Activated CD4-positive, alpha-beta memory T cell treated with anti-CD3 and anti-CD28 coated beads for 36 hours (primary cell): ENCODE measurements at places on chromosomes 6 and 20. TPM values are rescaled to one million over a fixed set of nuclear protein-coding genes. Genes with fewer than 3 reads are reported as not detected.

The RGS17 gene
- not detected for total RNA-seq

The AKAP7 gene
- total RNA-seq: 4.0 TPM

The EYA4 gene
- total RNA-seq: not detected

The LAMA5 gene
- total RNA-seq: 1.1 TPM

The NKAPL gene
- not detected for total RNA-seq

The DACT2 gene
- total RNA-seq: not detected

GRCh38 chr6:73585566-73586415 lies 65.0 kb upstream of the EEF1A1 start:
- DNase-seq: peak; percentile 45

DNA sequence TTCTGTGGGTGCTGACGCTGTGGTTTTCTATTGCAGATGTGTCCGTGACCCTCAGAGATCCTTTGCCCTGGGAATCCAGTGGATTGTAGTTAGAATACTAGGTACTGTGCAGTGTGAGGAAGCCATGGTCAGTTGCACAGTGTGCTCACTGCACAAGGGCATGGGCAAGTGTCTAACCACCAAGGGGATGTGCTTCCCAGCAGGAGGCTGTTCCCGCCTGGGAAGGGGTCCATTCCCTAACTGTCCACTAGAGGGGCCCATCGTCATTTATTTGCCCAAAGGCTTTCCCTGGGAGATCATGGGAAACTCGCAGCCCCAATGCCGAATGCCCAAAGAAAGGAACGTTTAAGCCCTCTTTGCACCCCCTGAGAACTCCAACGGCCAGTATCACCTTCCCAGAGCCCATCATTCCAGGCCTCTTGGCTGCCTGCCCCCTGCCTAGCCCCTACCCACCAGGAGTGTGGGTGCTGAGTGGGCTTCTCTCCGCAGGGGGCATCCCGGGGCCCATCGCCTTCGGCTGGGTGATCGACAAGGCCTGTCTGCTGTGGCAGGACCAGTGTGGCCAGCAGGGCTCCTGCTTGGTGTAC lies 26.2 kb downstream of the SLCO4A1 start:
- peak; percentile 45 for DNase-seq

DNA sequence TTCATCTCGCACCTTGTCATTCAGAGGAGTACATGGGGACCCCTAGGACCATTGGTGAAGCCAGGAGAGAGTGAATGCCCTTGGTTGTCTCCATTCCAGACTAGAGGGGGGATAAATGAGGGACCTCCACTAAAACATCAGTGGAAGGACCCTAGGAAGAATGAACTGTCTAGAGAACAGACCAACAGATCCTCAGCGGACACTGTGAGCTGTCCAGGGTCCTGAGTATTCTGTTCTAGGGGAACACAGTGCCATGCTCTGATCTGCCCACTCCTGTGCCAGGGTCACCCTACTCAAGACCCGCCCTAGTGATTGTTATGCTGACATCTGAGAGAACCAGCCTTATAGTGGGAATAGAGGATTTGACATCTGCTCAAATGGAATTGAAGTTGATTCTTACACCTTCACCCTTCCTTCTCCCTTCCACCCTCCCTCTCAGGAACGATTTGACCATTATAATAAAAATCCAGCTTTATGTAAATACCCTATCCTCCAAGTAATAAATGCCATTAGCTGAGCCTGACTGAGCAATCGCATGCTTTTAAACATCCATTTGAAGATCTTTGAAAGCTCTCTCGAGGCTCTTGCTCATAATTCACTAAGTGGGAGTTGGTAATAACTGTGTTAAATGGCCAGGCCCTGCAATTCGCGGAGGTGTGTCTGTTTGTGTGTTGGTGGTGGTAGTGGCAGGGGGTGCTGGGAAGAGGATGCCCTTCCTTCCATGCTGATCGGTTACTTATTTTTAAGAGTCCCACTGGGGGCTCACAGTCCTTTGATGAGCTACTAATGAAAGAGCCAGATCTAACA lies 43.6 kb upstream of the SLC32A1 start:
- peak; percentile 40 for DNase-seq

DNA sequence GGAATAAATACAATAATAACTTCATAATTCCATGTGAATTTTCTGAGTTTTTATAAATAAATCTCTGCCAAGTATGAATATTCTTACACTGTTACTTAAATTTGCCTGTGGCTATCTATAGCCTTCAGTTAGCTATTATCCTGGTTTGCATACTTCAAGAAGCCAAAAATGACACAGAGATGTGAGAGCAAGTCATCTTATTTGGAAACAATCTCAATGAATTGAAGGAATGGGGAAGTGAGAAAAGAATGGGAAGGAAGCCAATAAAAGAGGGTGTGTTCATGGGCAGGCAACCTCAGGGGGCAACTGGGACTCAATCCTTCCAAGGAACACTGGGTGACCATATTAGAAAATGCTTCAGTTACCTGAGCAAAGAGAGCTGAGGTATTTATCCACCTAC lies 9.9 kb downstream of the HAO1 start:
- no peak for DNase-seq

- no peak for DNase-seq
Measured at GRCh38 chr6:36737043-36737785, 39.6 kb downstream of the RAB44 start.

GRCh38 chr20:63951398-63952209 lies 4.6 kb downstream of the UCKL1 start:
- DNase-seq: no peak

DNA sequence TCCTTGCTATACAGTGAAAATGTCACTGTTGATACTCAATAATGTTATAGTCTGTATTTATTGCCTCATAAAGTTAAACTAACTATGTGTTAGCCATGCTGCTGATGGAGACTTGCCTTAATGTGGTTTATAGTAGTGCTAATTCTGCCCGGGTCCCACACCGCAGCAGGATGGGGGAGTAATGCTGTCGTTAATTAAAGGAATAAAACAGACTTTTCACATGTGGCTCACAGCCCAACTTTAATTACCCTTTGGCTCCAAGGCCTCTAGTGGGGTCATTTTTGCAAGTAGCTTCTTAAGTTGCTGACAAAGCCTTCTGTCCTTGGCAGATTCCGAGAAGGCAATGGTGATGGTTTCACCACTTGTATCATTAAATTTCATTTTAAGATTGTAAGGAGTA lies 634.3 kb downstream of the TBC1D32 start:
- DNase-seq: no peak

- DNase-seq: no peak
Measured at GRCh38 chr6:37127961-37128862, 41.7 kb upstream of the PIM1 start.

DNA sequence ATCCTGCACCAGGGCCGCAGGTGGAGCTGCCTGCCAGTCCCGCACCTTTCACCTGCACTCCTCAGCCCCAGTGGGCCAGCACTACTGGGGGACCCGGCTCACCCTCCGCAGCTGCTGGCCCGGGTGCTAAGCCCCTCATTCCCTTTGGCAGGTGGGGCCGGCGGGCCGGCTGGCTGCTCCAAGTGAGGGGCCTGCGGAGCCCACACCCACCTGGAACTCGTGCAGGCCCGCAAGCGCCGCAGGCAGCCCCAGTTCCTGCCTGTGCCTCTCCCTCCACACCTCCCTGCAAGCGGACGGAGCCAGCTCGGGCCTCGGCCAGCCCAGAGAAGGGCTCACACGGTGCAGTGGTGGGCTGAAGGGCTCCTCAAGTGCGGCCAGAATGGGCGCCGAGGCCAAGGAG lies 199.0 kb upstream of the HS3ST5 start:
- DNase-seq: no peak

DNA sequence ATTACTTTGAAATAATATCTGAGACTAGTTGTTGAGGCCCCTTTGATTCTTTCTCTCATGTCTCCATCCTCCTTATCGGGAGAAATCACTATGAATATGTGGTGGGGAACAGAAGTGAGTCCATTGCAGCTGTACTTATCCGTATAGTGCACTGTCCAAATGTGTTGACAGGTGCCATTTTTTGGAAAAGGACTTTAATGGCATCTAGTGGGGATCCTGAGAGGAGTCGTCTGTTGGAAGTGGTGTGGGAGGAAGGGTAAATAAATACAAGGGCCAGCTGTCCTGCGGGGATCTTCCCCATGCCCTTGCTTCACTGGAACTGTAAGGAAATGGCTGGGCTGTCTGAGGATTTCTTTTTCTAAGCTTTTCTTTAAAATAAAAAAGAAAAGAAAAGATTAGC lies 19.4 kb downstream of the TPX2 start:
- DNase-seq: no peak

- no peak for DNase-seq
Measured at GRCh38 chr6:134422426-134423231, 104.7 kb upstream of the SGK1 start.

- DNase-seq: no peak
Measured at GRCh38 chr6:25147223-25147622, 132.0 kb upstream of the CARMIL1 start.

DNA sequence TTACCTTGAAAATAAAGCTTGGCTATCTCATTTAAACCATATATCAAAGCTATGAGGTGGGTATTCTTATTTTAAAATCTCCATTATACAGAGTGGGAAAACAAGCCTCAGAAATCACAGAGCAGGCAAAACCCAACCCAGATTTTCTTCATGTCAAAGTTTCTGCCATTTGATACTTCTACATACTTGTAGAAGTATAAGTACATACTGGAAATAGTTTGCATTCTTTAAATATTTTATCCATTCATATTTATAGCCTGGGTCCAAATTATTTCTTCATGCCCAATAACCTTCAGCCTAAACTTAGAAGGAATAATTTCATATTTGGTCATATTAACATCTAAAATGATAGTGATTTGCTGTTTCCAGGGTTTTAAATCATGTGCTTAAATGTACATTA lies 61.8 kb downstream of the MLIP start:
- no peak for DNase-seq

DNA sequence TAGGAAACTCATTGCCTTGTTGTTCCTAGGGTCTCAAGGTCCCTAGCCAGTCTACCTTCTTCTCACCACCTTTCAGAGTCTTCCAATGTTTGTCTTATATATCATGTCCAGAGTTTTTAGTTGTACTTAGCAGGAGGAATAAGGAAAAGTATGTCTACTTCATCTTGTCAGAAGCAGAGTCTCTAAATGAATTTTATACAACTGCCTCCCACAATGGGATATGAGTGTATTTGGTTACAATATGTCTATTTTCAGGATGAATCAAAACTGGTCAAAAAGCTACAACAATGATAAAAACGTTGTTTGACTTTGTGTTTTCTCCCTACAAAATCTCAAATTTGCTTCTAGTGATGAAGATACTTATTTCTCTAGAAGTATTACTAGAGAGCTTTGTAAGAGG lies 7.0 kb downstream of the GLO1 start:
- DNase-seq: no peak

- no peak for DNase-seq
Measured at GRCh38 chr6:129771678-129772077, 61.7 kb upstream of the ARHGAP18 start.

DNA sequence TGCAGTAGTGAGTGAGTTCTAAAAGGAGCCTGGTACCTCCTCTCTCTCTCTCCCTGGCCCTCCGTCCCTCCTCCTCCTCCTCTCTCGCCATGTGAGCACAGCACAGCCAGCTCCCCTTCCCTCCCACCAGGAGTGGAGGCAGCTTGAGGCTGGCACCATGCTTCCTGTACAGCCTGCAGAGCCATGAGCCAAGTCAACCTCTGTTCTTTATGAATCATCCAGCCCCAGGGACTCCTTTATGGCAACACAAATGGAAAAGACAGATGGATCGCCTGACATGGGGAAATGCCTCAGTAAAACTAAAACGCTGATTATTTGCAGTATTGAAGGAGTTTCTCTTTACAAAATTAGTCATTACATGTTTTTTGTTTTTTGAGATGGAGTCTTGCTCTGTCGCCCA lies 233.7 kb upstream of the ARID1B start:
- DNase-seq: no peak

GRCh38 chr6:19979059-19979458 lies 141.9 kb downstream of the ID4 start:
- DNase-seq: no peak

DNA sequence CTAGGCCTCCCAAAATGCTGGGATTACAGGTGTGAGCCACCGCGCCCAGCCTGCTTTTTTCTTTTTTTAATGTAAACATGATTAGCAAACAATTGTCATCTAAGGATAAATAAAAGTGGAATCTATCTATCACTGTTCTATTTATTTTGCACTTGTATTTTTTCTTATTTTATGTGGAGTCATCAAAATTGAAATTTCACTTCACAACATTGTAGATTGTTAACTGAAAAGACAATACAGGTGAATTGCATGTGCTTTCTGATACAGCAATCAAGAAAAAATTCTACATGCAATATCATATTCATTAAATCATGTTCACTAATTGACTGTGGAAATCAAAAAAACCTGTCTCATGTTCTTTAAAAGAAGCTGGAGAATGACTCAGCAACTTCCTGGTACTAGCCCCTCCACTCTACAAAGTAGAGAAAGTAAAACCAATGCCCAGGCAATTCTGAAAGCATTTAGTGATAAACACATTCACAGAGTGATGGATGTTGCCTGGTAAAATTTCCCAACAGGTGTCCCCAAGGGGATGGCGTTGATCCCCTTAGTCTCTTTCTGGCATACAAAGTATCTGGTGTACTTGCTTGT lies 10.7 kb upstream of the RFX6 start:
- DNase-seq: no peak

GRCh38 chr20:22475662-22476061 lies 108.7 kb downstream of the FOXA2 start:
- no peak for DNase-seq

GRCh38 chr20:33561692-33562601 lies 72.1 kb downstream of the CBFA2T2 start:
- no peak for DNase-seq

- DNase-seq: no peak
Measured at GRCh38 chr6:21437581-21437980, 156.0 kb upstream of the SOX4 start.
